ENCODE measurements at places on chromosomes 11 and 22.

DNA sequence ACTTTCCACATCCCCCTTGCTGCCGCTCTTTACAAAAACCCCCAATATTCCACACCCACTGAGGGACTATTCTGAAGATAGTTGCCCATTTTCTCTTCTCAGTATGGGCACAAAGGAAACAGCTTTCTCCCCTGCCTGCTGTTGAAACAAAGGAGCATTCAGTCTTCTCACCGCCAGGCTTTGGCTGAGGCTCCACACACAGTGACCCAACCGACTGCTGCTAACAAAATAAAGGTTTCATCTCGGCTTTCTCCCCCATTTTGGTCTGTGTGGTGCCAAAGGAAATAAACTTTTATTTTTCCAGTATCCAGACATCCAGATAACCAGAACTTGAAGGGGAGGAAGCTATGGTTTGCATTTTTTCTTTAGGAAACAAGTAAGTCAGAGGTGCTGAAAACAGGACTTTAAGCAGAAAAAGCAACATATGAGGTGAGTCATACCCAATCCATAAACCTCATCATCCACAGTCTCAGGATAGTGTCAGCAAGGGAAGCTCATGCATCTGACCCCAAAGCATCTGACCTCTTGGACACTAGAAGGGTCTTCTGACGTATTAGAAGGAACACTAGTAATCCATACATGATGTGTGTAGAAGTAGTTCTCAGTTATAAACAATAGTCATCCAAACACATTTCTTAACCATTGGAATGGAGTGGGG is 6.4 kb downstream of the CLMP start:
- peak; percentile 48 for DNase-seq

DNA sequence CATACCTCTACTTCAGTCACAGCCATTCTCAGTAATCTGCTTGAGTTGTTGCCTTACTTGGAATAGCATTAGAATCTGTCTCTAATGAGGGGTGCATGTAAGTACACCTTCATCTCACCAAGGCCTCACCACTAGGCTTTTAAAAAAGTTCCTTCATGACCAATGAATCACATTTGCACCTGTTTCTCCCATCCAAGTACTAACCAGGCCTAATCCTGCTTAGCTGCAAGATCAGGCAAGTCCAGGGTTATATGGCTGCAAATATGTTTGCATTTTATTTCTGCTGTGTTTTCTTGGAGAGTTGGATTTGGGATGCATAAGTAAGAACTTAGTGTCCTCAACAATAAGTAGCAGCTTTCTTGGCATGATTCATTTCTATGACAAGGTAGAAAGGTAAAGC is 66.9 kb downstream of the BBOX1 start:
- DNase-seq, result peak; percentile 63

DNA sequence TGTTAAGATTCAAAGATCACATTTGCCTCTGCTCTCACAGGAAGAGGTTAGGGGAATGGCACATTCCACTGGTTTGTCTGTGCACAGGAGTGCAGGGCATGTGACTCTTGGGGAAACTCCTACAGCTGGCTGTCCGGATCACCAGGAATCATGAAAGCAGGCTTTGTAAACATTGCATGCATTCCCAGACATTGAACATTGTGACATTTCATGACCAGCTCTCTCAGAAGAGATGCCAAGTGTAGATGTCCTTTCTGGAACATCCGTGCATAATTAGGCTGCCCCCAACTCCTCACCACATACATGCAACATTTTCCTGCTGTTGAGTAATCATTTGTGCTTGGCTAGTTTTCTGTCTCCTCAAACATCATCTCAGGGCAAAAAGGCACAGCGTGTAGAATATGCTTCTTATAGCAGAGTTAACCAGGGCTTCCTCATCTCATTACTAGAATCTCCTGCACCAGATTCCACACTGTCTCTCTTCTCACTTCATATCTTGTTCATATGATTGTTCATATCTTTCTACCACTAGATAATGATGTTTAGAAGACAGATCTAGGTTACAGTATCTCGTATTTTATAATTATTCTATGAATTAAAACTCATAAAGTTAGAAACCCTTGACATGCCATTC is 694.7 kb downstream of the NTM start:
- peak; percentile 95 for DNase-seq

DNA sequence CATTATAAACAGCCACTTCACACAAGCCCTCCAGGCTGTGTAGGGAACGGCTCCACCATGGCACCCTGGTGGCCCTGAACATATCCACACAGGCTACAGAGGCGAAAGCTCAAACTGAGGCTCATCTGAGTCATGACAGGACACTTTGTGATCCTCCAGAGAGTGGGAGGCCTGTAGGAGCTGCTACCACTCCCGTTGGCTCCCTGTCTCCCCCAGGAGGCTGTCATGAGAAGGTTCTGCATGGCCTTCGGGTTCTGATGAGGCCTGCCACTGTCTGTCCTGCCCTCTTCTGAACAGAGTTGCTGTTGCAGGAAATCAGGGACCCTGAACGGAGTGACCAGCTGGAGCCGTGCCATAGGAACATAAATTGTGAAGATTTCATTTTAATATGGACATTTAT is 23.8 kb upstream of the ALDH3B2 start:
- no peak for DNase-seq

GRCh38 chr22:45554040-45554406 is 51.3 kb downstream of the FBLN1 start:
- no peak for DNase-seq

DNA sequence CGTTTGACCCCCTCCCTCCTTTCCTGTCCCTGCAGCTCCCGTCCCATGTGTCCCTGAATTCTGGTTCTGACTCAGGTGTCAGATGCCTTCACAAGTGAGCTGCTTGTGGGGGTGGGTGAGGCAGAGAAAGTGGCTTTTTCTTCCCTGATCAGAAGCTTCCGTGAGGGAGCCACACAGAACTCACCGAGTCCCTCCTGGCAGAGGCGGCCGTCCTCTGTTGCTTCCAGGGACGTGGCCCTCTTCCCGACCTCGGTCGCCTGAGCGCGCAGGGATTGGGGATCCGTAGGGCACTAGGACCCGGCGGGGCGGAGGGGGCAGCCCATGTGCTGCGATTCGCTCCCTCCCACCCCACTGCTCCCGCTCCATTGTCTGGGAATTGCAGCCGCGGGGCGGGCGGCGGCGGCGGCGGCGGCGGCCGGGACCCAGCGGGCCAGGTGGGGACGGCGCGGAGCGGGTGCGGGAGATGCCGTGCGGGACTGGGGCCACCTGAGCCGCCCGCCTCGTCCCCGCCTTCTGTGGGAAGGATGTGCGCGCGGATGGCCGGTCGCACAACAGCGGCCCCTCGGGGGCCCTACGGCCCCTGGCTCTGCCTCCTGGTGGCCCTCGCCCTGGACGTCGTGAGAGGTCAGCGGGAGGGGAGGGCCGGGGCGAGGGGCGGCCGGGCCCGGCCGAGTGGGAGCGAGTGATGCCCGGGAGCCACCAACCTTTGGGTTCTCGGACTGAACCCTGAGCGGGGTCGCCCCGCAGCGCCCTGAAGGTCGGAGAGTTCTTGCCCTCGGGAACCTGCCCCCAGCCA is at the start of gene TMEM132A:
TMEM132A (plus strand) TSS at position 351 of the 796 bp plus-strand sequence; CDS start at position 525, 174 bp downstream.
- peak; percentile 56 for DNase-seq

DNA sequence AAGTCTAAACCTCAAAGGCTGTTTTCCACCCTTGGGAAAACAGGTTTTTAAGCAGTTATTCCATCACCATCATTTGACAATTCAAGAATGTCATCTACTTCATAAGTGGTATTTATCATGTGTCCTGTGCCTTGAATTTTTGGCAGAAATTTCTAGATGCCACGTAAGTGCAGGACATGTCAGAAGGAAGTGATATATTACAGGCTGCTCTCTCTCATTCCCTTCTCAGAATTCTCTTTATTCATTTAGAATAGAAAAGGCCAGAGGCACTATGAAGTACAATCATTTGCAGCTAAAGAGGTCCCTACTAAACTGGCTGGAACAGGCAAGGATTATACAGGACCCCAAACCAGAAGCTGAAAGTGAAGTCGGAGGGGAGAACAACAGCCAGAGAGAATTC is 11.9 kb downstream of the RBFOX2 start:
- DNase-seq, result no peak

GRCh38 chr11:84691830-84692229 is 935.3 kb downstream of the DLG2 start:
- DNase-seq, result no peak

GRCh38 chr11:64688534-64688982 is 34.4 kb downstream of the NRXN2 start:
- DNase-seq, result peak; percentile 62

DNA sequence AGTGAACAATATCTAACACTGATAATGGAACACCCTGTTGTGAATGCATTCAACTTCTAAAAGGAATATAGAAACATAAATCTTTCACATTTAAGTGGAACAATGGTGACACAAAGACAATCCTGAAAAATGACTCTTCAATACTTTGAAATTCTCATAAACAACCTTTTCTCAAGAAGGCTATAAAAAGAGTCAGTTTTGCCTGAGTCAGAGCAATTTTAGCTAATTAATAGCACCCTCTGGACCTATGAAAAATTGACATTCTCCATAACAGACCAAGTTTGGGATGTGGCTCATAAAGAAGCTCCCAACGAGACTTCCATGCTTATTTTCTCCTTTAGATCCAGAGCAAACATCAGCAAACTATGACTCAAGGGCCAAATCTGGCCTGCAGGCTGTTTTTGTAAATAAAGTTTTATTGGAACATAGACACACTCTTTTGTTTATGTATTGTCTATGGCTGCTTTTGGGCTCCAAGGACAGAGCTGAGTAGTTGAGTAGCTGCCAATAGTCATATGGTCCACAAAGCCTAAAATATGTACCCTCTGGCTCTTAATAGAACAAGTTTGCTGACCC is 108.0 kb downstream of the MAML2 start:
- no peak for DNase-seq

GRCh38 chr11:79440571-79441460 is at the start of gene TENM4:
TSS of gene TENM4 (minus strand) at chr11:79441030. CDS start at chr11:79069944, 371,086 bp downstream.
- peak; percentile 44 for DNase-seq

DNA sequence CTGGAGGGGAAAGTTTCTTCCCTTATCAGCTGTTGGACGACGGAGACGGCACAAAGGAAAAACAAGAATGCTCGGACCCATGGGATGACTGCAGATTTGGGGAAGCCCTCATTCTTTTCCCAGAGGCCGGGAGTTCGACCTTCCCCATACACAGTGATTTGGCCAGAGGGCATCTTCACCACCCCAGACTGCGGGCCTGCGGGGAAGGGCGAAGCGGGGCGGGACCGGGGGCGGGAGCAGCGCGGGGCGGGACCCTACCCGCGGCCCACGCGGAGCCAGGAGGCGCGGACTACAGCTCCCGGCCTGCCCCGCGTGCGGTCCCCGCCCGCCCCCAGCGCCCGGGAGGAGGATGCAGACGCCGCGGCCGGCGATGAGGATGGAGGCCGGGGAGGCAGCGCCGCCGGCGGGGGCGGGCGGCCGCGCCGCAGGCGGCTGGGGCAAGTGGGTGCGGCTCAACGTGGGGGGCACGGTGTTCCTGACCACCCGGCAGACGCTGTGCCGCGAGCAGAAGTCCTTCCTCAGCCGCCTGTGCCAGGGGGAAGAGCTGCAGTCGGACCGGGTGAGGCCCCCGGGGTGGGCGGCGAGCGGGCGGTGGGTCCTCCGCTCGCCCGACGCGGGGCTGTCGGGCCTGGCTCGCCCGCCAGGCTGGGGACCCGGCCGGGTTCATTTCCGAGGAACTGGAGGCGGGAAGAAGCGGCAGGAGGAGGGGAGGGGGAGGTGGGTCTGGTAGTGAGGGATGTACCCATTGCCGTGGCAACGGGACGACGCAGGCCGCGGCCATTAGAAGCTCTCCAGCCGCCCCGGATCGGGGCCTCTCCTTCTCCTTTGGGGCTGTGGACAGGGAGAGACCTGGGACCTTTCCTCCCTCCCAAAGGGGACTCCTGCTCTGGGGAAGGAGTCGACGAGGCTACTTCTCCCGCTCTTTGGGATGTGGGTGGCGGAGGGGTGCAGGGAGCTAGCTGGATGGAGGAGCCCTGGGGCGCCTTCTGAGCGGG is at the start of gene KCTD17:
KCTD17 (plus strand) TSS at position 352 of the 995 bp plus-strand sequence; CDS start at position 371, 19 bp downstream.
- peak; percentile 27 for DNase-seq

GRCh38 chr22:22913989-22914388 is 26.4 kb downstream of the IGLL5 start:
- no peak for DNase-seq

- peak; percentile 83 for DNase-seq
Measured at GRCh38 chr11:64357904-64358535, 942 bp upstream of the RPS6KA4 start.

Measured in bronchial epithelial cell (primary cell).